ENCODE measurements at places on chromosomes 11 and 22.

DNA sequence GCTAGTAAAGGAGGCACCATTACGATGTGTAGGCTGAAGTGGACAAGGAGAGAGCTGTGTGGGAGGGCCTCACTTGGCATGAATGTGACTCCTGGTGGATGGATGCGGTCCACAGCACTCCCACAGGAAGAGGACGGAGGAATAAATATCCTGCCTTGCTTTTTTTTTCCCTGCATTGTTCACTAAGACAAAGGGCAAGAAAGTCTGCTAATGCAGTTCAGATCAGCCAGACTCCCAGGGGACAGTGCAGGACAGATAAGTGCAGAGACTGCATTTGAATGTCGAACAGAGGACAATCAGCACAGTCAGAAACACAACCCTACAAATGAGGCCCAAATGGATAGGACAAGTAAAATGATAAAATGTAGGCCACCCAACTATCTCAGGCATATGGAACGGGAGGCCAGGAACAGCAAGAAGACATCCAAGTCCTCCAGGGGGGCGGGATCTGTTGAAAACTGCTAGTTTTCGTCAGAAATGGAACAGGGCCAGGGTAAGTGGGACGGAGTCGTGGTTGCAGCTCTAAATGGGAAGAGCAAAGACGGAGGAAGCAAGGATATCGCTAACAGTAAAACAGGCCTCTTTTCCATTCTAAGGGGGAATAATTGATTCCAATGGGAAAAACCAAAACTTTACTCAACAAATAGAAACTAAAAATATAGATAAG, 25.2 kb upstream of the OR8B8 start:
- no peak for DNase-seq

DNA sequence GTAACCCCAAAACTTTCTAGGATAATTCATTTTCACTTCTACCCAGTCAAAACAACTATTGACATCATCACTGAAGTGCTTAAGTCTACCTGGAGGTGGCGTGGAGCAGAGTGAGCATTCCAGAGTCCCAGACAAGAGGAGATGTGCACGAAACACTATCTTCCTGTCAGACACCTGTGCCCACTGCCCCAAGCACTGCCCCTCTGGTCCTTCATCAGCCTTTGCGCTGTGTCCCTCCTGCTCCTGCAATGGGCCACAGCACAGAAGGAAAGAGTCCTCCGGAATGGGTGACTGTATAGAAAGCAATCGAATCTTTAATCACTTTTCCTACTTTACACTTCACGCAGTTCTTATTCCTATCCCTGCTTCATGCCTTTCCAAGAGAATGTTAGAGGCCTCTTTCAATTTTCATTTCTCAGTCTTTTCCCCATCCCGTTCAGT, 512 bp upstream of the GRIA4 start:
- no peak for DNase-seq

DNA sequence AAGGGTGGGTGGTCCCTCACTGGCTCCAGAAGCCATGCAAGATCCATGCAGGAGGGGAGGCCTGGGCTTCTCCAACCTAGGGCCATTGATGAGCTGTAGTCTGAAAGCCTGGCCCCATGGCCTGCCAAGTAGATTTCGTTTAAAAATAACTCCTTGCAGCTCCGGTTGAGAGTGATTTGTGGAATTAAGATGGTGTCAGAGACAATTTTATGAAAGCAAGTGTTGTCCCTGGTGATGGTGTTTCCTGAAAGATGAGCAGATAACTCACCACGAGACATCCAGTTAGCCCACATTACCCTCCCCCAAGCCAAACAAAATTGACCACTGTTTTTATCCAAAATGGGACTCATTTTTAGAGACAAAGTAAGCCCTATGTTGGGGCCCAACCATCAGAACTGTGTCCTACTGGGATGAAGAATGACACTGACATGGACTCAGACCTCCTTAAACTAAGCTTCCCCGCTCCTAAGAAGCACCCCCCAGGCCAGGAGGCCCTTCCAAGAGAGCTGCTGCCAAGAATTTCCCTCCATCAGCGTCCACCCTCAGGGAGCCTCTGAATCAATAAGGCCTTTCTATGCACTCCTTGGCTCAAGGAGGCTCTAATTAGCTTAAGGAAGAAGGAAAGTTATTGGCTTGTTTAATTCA, 174.2 kb upstream of the NCAM1 start:
- DNase-seq = no peak

GRCh38 chr11:96116376-96116775, 192.5 kb upstream of the MTMR2 start:
- no peak for DNase-seq

DNA sequence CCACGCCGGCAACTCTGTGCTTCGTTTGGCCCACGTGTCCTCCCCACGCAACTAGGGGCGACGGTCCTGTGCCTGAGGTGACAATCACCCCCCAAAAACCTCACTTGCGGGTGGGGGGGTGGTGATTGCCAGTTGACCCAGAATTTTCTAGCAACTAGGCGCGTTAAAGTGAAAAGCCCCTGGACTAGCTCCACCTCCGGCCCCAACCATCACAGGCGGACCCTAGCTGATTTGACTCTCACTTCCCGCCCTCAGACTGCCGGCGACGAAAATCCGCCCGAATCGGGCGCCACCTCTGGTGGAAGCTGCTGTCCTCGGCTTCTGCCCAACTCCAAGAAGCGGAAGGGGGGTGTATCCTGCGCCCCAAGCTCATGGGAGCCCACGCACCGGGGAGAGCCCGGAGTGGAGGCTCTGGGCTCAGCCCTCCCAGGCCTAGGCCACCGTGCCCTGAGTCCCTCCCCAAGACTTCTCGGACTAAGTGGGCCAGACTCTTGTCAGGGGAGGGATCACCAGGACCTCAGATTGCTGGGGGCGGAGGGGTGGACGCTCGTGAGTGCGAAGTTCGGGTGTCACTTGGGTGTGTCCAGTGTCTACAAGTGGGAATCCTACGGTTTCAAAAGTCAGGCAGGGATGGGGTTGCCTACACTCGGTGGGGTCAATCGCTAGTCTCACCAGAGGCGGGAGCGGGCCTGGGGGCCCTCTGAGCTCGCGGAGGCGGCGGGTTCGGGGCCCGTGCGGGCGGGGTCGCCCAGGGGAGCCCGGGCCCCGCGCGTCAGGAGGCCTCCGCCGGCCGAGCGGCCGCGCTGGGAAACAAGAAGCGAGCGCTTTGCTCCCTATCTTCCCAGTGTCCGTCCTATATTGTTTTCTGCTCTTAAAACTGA, 12.3 kb downstream of the PAX6 start:
- DNase-seq = peak; percentile 49

DNA sequence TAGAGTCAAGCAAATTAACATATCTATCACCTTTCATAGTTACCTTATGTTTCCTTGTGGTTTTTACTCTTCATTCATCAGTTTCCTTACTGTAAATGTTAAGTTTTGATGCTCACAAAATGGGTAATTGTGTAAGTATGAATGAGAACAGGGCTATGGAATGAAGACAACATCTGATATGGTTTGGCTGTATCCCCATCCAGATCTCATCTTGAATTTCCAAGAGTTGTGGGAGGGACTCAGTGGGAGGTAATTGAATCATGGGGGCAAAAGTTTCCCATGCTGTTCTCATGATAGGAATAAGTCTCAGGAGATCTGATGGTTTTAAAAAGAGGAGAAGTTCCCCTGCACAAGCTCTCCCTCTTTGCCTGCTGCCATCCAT, 107.6 kb downstream of the CCDC34 start:
- no peak for DNase-seq

- no peak for DNase-seq
Measured at GRCh38 chr11:44601471-44602370, 36.3 kb downstream of the CD82 start.

- DNase-seq = no peak
Measured at GRCh38 chr11:67062526-67063373, 6.1 kb downstream of the RHOD start.

DNA sequence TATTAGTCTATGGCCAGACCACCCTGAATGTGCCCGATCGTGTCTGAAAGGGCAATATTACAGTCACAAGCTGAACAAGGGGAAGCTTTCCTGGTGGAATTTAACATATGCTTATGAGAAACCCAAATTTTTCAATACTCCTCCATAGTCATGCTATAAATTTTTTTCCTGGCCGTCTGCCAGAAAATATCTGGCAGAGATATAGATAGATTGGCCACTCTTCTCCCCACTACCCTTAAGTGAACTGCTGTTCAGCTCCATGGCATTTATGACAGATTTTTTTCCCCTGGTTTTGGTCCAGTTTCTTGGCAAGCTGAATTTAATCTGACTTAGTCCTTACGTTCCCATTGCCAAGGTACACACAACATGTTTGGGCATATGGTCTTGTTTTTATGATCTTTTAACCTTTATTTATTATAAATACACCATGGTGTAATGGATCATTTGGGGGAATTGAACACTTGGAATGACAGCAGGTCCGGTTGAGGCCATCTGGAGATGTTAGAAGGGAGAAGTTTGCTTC, 328.5 kb downstream of the CNTN5 start:
- no peak for DNase-seq

- no peak for DNase-seq
Measured at GRCh38 chr11:111452146-111452545, 60.0 kb downstream of the BTG4 start.

DNA sequence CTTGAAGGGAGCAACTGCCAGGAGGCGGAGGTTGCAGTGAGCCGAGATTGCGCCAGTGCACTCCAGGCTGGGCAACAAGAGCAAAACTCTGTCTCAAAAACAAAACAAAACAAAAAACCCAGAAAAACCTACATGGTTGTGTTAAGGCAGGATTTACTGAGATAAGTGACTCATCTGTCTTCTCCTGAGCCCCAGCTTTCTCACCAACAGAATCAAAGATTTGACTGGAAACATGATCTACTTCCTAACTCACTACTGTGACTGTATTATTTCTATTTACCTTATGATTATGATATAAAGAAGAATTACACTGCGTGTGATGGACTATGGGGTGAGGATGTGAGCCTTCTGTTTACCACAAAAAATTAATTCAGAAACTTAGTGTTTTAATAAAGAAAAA, 21.8 kb downstream of the FAM118B start:
- DNase-seq = no peak

- DNase-seq = peak; percentile 76
Measured at GRCh38 chr22:37485395-37486223, 575 bp downstream of the MFNG start.

DNA sequence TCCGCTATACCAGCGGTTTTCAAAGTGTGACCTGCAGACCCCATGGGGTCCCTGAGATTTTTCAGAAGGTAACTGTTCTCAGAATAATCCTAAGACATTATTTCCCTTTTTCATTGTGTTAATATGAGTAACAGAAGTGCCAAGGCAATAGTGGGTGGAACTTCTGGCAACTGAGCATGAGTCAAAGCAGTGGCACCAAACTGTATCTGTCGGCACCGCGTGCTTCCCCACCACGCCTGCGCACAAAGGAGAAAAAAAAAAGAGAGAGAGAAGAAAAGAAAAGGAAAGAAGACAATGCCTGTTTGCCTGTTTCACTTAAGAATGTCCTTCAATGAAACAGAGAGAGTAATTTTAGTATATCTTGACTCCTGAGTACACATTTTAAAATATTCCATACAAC, 679.9 kb downstream of the OPCML start:
- no peak for DNase-seq

DNA sequence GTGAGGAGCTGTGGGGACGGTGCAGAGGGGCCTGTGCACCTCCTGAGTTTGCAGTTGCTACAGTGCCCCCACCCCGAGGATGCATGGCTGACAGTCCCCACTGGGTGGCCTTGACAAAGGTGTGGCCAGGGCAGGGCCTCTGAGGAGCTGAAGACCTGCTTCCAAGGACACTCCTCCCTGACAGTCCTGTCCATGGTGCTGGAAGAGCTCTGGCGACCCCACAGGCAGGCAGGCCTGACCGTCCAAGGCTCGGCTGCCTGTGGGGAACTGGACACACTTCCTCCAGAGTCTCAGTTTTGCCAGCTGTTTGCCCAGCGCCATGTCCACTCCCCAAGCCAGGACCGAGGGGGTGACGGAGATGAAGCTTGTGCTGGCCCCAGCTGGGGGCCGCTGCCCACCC, 32.7 kb downstream of the BRSK2 start:
- no peak for DNase-seq

GRCh38 chr11:69004411-69005182, 8.4 kb downstream of the MRGPRF start:
- no peak for DNase-seq

DNA sequence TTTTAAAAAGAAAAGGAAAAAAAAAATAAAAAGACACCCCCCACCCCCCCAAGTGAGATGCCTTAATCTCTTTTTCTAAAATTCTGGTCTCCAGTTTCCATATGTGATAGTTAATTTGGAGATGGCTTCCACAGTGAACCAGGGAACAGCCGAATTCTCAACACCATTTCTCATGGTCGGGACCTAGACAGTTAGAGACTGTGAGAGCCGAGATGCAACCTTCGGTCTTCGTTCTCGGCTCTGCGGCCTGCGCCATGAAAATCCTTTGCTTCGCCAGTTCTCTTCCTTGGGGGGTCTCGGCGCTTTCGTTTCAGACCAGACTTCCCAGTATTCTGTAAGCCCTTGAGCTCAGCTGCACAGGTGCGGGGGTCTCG, 723 bp downstream of the CACNG2 start:
- DNase-seq = no peak

- DNase-seq = no peak
Measured at GRCh38 chr11:72421351-72421750, 13.0 kb downstream of the CLPB start.

- no peak for DNase-seq
Measured at GRCh38 chr22:30014244-30014643, 66.0 kb upstream of the HORMAD2 start.
